Adipose tissue (tissue), 3 donors: ENCODE measurements at places on chromosomes 1 and 21. TPM values are rescaled to one million over a fixed set of nuclear protein-coding genes. Genes with fewer than 3 reads are reported as not detected.

Gene RXRG
- 12.3 TPM for polyA plus RNA-seq

Gene SPRR2G
- polyA plus RNA-seq = not detected

Gene IL10
- 7.0 TPM for polyA plus RNA-seq

Gene SIK1
- polyA plus RNA-seq = 19.6 TPM

Gene CYP4X1
- 0.72 TPM for polyA plus RNA-seq

Gene CELA3A
- 36,211 TPM for polyA plus RNA-seq

Gene CHI3L1
- polyA plus RNA-seq = 191 TPM

Gene DRAXIN
- under 0.01 TPM for polyA plus RNA-seq

Gene SH2D2A
- 0.75 TPM for polyA plus RNA-seq

Gene MTMR11
- polyA plus RNA-seq = 7.3 TPM

Gene OR2T12
- not detected for polyA plus RNA-seq

Gene PRR9
- 1.0 TPM for polyA plus RNA-seq

Gene CRABP2
- polyA plus RNA-seq = 3.2 TPM

Gene KCNJ10
- 0.12 TPM for polyA plus RNA-seq

Gene SLC1A7
- 0.03 TPM for polyA plus RNA-seq

Gene SLC30A2
- polyA plus RNA-seq = not detected

Gene IKBKE
- polyA plus RNA-seq = 2.0 TPM

Gene OR10Z1
- polyA plus RNA-seq = not detected

Gene LY9
- not detected for polyA plus RNA-seq

Gene CTSS
- 67.0 TPM for polyA plus RNA-seq

Gene FCRL5
- 0.15 TPM for polyA plus RNA-seq

Gene PCAT6
- polyA plus RNA-seq = 1.8 TPM
